ENCODE measurements at places on chromosomes 12 and 14.

DNA sequence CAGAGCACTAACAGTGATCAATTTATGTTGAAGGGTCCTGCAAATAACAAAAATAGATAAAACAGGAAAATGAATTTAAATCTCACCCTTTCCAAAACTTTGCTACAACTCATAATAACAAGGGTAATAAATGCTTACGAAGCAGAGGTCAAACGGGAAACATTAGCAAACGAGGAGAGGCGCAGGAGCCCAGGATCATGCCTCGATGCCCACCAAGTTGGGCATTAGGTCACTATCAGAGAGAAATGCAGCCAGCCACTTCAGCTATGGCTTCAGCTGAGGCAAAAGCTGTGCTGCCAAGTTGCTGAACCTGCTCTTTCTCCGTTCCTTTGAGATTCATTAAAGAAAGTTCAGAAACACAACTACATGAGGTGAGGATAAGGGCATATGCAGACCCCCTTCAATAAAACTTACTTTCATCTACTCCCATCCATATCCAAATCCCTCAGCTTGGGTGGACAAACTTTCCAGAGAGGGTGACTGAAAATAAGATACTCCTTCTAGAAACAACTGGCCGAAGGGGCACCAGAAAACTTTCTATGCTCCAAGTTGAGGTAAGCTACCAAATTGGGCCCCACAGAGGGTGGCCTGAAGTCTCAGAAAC, 7.9 kb downstream of the NKX2-1 start:
- no peak for DNase-seq

- no peak for DNase-seq
These were observed 78.9 kb downstream of the NOS1 start for GRCh38 chr12:117282490-117282889.

DNA sequence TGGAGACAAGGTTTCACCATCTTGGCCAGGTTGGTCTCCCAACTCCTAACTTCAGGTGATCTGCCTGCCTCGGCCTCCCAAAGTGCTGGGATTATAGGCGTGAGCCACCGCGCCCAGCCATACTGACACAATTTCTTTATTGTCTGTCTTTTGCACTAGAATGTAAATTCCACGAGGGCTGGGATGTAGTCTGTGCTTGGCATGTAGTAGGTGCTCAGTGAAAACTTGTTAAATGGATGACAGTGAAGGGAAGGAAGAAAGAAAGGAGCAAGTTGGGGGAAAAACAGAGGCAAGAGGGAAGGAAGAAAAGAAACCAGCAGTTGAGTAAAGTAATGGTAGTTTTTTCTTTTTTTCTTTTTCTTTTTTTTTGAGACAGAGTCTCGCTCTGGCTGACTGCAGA, 53.1 kb downstream of the LIMA1 start:
- DNase-seq = no peak

- no peak for DNase-seq
These were observed 2.7 kb downstream of the CS start for GRCh38 chr12:56297400-56297799.

- no peak for DNase-seq
These were observed 75.4 kb upstream of the CHST11 start for GRCh38 chr12:104381341-104381730.

DNA sequence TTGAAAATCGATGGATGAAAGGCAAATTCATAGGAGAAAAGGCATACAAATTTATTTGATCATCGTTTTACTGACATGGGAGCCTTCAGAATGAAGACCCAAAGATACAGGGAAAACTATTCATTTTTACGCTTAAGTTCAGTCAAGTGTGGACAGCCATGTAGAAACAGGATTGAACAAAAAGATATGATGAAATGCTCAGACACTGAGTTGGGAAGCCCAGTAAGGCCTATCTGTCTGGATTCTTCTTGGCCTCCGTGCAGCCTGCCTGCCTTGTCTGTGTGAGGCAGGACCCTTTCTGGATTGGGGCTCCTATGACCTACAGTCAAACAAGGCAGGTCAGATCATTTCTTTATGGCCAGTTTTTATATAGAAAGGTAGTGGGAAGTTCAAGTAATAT, 203.8 kb upstream of the MYL2 start:
- DNase-seq = no peak

GRCh38 chr14:78967111-78967809, 797.1 kb downstream of the NRXN3 start:
- no peak for DNase-seq

GRCh38 chr14:81849714-81850113, 316.1 kb upstream of the SEL1L start:
- DNase-seq = no peak

DNA sequence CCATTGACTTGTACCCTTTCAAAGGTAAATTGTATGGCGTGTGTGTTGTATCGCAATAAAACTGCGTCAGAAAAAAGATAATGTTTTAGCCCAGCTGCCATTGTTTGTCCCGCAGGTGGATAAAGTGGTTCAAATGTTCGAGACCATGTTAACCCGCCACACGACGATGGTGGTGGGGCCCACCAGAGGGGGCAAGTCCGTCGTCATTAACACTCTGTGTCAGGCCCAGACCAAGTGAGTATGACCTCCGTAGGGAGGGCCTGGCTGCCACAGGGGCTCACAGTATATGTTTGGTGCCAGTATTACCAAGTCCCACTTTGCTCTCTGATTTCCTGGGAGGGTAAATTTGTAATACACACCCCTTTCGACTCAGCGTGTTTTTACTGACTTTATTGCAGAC, 96.9 kb downstream of the DNAH10 start:
- DNase-seq = no peak

DNA sequence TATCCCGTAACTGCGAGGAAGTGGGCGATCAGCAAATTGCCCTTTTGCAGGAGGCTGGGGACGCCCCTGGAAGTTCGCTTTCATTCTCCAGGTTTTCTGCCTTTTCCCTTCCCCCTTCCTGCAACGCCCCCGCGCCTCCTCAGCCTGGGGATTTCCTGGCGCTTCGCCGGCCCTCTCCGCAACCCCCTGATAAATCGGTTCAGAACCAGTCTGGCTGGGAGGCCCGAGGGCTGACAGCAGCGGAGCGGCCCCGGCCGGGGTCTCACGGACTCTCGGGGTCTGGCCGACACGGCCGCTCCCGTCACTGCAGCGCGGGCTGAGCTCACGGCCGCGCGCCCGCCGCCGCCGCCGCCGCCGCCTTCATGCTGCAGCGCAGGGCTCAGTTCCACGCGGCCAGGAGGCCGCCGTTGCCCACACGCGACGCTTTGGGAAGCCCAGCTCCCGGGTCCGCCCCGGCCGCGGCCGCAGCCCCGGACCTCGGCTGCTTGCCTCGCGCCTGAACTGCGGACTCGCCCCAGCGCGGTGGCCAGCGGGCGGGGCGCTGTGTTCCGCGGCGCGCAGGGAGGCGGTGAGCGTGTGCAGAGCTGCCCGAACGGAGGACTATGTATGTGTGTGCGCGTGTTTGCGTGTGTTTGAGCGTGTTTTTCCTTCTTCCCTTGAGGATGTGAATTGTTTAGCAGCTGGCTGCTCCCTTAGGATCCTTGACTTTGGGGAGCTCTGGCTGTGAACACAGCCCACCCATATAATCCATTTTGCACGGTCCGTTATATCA, at the start of gene LRFN5:
Gene LRFN5, plus strand, starts transcription at position 345 of the 772 bp plus-strand sequence.
- DNase-seq = no peak

DNA sequence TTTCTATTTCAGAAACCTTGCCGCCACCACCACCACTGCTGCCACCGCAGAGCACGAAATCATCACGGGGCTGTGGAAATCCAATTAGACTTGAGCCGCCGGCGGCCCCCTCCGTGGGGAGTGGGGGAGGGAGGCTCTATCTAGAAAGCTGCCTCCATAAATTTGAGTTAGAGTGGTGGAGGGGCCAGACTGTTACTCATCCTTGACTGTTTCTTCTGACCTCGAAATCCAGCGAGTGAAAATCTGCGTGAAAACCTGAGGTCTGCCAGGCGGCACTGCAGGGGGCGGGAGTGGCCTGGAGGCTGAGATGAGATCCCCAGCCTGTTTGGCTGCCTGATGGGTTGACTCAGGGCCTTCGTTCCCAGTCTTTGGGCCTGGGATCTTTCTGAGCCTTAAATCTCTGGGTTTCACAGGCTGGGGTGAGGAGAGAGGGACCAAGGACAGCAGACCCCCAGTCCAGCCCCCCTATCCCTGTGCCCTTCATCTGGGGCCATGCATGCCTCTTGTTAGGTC, 29.9 kb downstream of the TSPAN9 start:
- DNase-seq = no peak

DNA sequence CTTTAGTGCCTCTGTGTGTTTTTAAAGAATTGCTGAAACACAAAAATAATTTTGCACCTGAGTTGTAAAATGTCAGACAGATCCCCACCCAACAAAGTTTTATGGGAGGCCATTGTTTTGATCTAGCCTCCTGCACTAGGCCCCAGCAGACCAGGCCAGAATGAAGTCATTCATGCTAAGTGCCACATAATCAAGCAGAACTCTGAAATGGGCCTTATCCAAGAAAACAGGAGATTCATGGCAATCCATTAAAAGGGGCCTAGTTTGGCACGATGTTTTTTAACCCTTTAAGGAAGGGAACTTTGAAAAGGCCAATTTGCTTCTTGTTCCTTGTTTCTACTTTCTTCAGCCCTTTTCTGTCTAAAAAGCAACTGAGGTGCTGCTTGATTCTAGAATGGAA, 260.9 kb downstream of the ITPR2 start:
- no peak for DNase-seq
